ENCODE measurements at places on chromosomes 13 and 19.
A peak's percentile ranks its signal among the peaks of the same experiment; 100 is the strongest.

DNA sequence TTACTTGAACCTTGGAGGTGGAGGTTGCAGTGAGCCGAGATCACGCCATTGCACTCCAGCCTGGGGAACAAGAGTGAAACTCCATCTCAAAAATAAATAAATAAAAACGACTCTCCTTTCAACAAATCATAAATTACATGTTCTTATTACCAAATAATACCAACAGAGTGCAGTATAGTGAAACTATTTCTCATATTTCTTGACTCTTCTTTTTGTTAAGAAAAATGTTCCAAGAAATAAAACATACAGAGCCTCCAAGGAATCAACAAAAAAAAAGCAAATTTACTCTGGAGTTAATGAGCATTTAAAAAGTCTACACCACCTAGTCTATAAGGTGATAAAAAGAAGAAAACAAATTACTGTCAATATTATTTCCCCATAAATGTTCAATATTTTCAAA, 188.8 kb downstream of the KLF12 start:
- H3K4me1 ChIP-seq = peaks cover 50% of the 10 kb centered on the region
- no peaks in the 10 kb centered on the region for H3K36me3 ChIP-seq
- DNase-seq = no peak
- peak overlapping the region; percentile 40 for H3K27ac ChIP-seq
- no peak overlapping the region for H3K4me3 ChIP-seq

DNA sequence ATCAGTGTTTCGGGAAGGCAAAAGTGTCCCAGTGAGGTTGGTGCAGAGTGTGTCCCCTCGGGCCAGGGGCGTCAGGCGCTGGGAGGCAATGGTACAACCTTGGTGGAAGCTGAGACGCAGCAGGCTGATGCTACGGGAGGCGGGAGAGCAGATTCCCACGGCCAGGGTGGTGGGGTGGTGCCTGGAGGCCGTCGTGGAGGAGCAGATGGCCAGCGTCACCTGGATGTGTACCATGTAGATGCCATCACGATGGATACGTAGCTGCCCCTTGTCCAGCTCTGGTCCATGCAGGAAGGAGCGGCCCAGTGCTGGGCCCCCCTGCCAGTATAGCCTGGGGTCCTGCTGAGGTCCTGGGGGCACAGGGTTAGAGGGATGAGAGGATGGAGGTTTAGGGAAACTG, 4.9 kb downstream of the CD70 start:
- H3K27me3 ChIP-seq = peaks cover 83% of the 10 kb centered on the region
- no peak overlapping the region for H3K27ac ChIP-seq
- H3K4me3 ChIP-seq = no peak overlapping the region
- H3K4me1 ChIP-seq = no peaks in the 10 kb centered on the region

DNA sequence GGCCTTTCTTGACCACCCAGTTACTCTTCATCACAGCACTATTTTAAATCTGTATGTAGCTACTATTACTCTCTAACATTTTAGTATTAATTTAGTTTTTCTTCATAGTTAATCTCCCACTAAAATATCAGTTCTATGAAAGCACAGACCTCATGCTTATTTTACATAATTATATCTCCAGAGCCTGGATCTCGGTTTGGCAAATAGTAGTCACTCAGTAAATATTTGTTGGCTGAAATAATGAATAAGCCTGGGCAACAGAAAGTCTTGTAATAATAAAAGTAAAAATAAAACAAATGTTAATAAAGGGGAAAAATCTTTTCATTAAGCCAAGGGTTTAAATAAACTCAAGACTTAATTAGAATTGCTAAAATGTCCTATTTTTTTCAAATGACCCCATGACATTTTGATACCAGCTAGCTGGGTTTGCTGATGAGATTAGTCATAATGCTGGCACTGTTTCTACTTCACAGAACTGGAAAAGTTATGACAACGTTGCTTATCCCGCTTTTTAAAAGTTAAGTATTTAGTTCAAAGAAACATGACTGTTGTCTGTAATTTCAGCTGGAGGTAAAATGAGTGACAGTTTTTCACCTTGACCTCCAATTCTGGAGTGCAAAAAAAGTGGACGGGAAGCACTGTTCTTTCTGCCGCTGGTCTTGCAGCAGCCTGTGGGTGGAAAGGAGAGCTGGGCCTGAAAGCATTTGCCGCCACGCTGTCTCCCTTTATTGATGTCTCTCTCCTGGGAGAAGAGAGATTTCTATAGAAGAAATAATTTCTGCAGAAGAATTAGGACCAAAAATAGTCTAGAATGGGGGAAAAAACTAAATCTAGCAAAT, 85.2 kb upstream of the SPATA13 start:
- peaks cover 27% of the 10 kb centered on the region for H3K4me1 ChIP-seq
- no peak overlapping the region for H3K27ac ChIP-seq
- no peaks in the 10 kb centered on the region for H3K36me3 ChIP-seq
- H3K27me3 ChIP-seq = no peaks in the 10 kb centered on the region
- H3K4me3 ChIP-seq = no peak overlapping the region

DNA sequence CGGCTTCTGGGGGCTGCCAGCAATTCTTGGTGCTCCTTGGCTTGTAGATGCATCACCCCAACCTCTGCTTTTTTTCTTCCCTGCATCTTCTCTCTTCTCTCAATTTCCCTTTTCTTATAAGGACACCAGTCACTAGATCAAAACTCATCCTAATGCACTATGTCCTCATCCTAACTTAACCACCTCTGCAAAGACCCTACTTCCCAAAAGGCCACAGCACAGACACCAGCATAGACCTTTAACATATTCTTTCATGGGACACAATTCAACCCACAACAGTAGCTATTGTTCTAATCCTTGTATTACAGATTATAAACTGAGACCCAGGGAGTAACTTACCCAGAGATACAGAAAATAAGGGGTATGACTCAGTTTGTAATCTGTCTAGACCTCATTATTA, 47.0 kb downstream of the RUBCNL start:
- H3K36me3 ChIP-seq = no peaks in the 10 kb centered on the region
- H3K4me3 ChIP-seq = no peak overlapping the region
- H3K4me1 ChIP-seq = no peaks in the 10 kb centered on the region

DNA sequence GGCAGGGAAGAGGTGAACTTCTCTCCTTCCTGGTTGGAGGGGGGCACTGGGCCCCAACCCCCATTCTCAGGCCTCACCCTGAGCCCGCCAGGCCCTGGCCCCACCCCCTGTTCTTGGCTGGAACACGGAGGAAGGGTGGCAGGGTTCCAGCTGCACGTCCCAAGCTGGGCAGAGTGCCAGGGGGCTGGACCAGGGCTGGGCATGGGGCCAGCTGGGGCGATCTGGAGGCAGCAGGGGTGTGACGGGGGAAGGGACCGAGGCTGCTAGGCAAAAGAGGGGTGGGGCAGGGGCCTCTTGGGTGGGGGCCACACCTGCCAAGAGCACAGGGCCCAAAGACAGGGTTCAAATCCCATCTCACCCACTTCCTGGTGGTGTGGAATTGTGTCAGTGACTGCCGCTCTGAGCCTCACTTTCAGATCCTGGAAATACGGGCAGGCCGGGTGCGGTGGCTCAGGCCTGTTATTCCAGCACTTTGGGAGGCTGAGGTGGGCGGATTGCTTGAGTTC, 2.2 kb downstream of the HIF3A start:
- peak; percentile 99 for DNase-seq
- peak overlapping the region; percentile 97 for H3K27ac ChIP-seq
- no peaks in the 10 kb centered on the region for H3K27me3 ChIP-seq
- H3K36me3 ChIP-seq = peaks cover 7% of the 10 kb centered on the region

- no peak overlapping the region for H3K27ac ChIP-seq
- H3K4me1 ChIP-seq = no peaks in the 10 kb centered on the region
- no peak for DNase-seq
- H3K4me3 ChIP-seq = no peak overlapping the region
- H3K36me3 ChIP-seq = no peaks in the 10 kb centered on the region
- H3K27me3 ChIP-seq = no peaks in the 10 kb centered on the region
These were observed 34.4 kb upstream of the ZNF835 start for GRCh38 chr19:56705939-56706338.

- no peaks in the 10 kb centered on the region for H3K4me1 ChIP-seq
- H3K27ac ChIP-seq = no peak overlapping the region
- no peaks in the 10 kb centered on the region for H3K27me3 ChIP-seq
- no peak for DNase-seq
- H3K4me3 ChIP-seq = no peak overlapping the region
These were observed 32.2 kb upstream of the WDFY2 start for GRCh38 chr13:51552027-51552426.
